ENCODE measurements at places on chromosomes 13 and 19.

DNA sequence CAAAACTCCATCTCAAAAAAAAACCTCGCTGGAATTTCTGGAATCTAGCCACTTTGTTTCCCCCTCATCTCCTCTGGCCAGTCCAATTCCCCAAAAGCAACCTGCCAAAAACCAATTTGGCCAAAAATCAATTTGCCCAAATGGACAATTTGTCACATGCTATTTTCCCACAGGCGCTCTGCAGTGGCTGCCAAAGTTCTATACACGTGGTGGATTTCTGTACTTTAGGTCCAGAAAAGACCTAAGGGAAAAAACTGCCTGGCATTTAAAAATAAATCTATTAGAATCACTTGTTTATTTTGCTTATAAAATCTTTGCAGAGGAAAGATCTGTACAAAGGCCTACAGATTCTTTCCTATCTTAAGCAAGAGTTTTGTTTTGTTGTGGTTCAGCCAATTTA, 79.4 kb downstream of the MAP4K1 start:
- DNase-seq = no peak

GRCh38 chr13:48574041-48574796, 41.3 kb upstream of the RCBTB2 start:
- no peak for DNase-seq

- no peak for DNase-seq
Observed at GRCh38 chr19:41879670-41880328, 2.7 kb downstream of the CD79A start.

DNA sequence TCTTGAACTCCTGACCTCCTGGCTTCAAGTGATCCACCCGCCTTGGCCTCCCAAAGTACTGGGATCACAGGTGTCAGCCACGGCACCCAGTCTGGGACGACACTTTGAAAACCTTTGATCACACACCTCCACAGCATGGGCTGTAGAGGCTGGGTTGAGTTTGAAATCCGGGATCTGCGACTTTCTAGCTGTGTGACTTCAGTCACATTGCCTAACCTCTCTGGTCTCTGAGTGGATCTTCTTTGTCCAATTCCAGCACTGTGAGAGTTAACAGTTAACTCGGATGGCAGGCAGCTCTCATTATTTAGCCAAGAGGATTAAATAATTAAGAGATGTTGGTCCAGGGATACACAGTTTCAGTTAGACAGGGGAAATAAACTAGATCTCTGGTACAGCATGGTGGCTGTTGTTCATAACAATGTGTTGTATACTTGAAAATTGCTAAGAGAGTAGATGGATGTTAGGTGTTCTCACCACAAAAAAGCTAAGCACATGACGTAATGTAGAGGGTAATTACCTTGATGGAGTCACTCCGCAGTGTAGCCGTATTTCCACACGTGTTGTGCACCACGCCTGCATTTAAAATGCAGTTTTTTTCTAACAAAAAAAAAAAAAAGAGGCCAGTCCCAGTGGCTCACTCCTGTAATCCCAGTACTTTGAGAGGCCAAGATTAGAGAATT, 1.9 kb downstream of the GALP start:
- DNase-seq = no peak

DNA sequence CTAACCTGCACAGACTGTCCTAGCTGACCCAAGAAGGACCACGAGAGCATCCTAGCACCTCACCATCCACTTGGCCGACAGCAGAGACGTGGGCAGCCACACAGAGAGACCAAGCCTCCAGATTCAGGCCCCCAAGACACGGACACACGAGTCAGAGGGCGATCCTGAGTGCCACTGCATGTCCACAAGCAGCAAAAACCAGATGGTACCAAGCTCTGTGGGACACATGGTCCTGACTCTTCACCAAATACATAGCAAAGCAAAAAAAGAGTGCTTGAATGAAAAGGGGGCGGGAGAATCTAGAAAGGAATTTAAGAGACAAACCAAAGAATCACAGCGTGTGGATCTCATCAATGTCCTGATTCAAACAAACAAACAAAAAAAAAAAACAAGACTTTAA, 45.2 kb downstream of the MLLT1 start:
- no peak for DNase-seq
